LHCN-M2 (cell line): ENCODE measurements at places on chromosomes 1 and 21. TPM values are rescaled to one million over a fixed set of nuclear protein-coding genes. Genes with fewer than 3 reads are reported as not detected.

The RCAN1 gene
- 28.4 and 29.3 TPM in 2 replicates for total RNA-seq

The TEX38 gene
- total RNA-seq: 0.17 TPM in 1 of 2 replicates, not detected in the other

The NUP133 gene
- 33.3 and 36.3 TPM in 2 replicates for total RNA-seq

The APOBEC4 gene
- not detected in 2 replicates for total RNA-seq

The PLA2G2C gene
- not detected in 2 replicates for total RNA-seq

The ORC1 gene
- 15.6 and 18.2 TPM in 2 replicates for total RNA-seq

The TRIM63 gene
- not detected in 2 replicates for total RNA-seq

The OPTC gene
- total RNA-seq: not detected in 2 replicates

DNA sequence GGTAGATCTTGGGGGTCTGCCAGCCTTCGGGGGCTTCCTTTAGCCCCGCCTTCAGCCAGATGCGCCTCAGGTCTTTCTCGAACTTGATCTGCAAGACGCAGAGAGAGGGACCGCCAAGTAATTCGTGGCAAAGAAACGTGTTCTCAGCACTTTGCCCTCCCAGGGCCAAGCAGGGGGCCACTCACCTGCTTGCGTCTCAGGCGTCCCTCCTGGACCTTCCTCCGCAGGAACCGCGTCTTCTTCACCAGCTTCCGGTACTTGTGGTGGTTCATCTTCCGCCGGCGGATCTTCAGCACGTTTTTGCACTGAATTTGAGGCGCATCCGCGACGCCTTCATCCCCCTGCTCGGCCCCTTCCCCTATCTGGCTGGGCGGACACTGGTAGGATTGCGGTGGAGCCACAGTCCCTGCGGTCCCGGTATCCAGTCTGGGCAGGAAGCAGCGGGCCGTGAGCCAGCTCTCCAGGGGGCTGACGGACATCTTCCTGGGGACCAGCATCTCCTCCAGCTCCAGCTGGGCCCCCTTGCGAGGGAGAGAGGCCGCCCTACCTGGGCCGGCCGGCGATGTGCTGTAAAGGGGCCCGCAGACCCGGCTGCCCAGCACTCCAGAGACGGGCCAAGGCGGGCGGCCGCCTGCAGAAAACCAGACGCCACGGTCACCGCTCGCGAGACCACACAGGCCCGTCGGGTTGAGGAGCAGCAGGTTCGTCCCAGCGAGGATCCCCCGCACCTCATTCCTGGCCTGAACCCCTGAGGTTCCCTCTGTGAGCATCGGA, 1.0 kb downstream of the AURKAIP1 start:
- no peak for DNase-seq

DNA sequence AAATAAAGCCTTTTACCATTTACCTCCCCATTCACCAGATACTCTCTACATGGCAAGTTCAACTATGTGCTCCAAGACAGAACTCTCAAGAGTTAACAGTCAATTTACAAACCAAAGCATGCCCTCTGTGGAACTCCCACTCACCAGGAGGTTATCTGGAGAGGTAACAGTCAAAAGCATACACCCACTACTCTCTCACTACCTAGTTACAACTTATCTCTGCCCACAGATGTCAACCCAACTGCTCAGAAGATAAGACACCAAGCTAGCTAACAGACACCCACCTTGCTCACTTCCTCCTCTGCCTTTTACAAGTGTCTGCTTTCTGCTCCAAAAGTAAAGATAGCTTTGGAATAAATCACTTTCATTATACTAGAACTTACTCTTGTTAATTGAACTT, 131.0 kb downstream of the TRIM33 start:
- DNase-seq: no peak

DNA sequence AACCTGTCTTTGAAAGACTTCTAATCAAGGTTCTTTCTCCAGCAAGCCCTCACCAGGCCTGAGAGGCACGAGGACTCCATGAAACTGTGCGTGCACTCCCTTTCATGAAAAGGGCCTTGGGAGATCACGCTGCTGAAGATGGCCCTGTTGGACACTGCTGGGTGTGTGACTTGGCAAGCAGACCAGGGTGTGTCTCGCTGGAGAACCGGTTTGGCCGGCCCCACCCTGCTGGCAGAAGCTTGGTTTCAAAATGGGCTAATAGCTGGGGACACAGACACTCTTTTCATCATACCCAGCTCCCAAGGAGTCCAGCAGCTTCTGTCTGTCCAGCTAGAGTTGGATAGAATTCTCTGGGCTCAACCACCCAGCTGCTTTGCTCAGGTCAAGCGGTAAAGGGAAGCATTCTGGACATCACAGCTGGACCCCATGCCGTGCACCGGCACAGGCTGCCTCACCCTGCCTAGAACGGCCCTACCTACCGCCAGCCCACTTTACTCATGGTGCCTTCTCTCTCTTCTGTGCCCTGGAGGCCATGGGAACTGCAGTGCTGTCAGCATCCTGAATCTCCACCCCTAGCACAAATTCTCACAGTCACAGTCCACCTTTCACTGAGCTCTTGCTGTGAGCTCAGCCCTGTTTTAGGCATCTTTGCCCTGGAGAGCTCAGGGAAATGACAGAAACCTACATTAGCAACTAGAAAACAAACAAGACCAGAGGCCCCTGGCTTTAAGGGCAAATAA, 24.6 kb downstream of the PKP1 start:
- no peak for DNase-seq

DNA sequence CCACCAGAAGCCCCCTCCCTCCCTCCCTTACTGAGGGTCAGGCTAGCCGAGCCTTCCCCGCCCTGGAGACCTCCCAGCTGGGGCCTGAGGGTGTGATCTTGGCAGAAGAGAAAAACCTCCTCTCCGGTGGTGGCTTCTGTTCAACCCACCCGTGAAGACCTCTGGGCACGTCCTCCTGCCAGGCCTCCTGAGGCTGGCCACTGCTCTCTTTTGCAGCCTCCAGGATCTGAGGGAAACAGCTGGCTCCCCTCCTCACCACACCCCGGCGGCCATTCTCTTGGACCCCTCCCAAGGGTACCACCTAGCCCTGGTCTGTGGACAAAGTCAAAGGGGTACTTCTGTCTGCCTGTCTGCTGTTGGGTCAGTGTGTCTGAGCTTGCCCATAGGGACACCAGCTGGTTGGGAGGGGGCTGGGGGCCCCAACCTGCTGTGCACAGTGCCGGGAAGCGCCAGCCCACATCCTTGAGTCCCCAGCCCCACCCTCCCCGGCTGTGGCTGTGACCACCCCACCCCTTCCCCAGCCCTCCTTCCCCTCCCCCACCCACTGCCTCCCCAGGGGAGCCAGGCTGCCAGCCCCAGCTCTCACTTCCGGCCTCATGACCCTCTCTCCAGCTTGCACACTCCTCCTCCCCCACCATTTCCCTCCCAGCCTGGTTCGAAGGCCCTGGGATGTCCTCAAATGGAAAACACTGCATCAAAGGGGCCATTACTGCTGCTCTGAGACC, 48.1 kb downstream of the AHDC1 start:
- no peak for DNase-seq

DNA sequence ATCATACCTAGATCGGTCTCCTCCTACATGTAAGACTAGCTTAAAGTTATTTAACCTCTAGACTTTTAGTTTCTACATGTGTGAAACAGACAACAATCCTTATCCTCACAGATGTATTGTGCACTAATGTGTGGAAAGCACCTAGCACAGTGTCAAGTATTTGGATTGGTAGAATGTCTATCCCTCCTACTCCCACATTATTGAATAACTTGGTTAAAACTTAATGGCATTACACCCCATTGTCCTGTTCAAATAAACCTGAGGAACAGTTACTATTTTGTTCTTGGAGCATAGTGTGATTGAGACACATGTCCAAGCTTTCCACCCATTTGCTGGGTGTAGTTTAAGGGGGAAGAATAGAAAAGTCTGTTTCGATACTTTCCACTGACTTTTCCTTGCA, 208.8 kb upstream of the JUN start:
- DNase-seq: no peak

GRCh38 chr1:116122955-116123757, 12.0 kb downstream of the MAB21L3 start:
- peak; percentile 86 for DNase-seq

DNA sequence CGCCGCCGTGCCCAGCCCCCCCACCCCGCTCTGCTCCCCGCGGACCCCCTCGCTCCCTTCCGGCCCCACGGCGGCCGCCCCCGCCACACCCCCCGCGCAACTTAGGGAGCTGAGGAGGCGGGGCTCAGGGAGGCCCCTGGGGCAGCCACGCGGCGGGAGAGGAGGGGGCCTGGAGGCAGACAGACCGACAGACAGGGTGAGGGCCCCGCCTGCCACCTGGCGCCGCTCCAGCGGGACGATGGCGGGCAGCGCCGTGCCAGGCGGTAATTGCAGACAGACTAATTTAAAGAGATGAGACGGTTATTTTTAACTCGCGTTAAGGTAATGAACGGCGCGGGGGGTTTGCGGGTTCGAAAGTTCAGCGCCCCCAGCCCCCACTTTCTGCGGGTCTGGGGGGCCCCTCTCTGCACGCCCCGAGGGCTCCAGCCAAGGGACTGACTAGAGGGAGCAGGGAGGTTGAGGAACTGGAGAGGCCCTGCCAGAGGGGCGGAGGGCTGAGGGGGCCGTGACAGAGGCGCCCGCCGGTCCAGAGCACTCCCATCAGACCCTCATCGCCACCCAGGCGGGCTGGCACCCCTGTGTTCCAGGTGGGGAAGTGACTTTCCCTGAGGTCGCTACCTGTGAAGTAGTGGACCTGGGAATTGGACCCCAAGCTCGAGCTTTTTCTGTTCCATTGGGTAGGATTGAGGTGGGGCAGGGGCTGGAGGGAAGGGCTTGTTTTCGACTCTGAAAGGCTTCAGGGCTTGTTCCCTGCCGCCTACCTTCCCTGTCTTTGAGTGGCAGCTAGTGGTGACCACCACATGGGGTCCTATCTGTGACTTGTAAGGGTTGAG, 5.4 kb downstream of the FOXO6 start:
- no peak for DNase-seq

DNA sequence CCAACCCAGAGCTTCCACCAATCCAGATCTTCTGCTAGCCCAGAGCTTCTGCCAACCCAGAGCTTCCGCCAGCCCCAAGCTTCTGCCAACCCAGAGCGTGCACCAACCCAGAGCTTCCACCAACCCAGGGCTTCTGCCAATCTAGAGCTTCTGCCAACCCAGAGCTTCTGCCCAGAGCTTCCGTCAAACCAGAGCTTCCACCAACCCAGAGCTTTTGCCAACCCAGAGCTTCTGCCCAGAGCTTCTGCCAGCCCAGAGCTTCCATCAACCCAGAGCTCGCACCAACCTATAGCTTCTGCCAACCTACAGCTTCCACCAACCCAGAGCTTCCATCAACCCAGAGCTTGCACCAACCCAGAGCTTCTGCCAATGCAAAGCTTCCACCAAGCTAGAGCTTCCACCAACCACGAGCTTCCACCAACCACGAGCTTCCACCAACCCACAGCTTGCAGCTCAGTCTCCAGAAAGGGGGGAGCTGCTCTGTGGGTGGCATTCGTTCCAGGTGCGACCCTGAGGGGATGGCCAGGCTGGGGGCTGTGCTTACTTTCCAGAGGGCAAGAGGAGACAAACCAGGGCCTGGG, 23.8 kb downstream of the CRYAA start:
- no peak for DNase-seq

DNA sequence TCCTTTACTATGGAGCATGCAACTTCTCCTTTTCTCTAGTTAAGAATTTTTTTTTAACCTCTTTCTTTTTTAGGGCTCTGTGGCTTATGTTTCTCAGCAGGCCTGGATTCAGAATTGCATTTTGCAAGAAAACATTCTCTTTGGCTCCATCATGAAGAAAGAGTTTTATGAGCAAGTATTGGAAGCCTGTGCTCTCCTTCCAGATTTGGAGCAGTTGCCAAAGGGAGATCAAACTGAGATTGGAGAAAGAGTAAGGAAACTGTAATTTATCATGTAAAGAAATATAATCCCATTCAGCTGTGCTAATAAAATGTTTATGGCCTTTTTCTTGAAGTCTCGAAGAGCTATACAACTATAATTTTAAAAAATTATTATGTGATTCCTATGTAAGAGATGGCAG, 70.1 kb downstream of the HSPA13 start:
- no peak for DNase-seq

GRCh38 chr1:177847843-177848242, 122.0 kb downstream of the SEC16B start:
- peak; percentile 92 for DNase-seq

DNA sequence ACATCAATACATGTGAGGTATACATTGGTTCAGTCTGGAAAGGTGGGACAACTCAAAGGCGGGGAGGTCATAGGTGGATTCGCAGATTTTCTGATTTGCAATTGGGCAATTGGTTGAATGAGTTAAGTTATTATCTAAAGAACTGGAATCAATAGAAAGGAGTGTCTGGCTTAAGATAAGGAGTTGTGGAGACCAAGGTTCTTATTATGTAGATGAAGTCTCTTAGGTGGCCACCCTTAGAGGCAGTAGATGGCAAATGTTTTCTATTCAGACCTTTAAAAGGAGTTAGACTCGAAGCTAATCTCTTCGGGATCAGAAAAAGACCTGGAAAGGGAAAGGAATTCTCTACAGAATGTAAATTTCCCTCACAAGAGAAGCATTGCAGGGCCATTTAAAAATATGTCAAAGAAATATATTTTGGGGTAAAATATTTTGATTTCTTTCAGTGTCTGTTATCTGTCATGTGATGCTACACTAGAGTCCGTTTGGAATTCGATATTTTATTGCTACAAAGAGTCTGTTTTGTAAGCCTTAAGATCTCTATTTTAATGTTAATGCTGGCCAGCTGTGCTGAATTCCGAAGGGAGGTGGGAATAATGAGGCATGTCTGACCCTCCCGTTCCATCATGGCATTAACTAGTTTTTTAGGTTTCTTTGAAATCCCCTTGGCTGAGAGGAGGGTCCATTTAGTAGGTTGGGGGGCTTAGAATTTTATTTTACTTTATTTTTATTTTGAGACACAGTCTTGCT, 265.1 kb downstream of the PTPRU start:
- no peak for DNase-seq
